ENCODE measurements at places on chromosomes 13 and 19.

DNA sequence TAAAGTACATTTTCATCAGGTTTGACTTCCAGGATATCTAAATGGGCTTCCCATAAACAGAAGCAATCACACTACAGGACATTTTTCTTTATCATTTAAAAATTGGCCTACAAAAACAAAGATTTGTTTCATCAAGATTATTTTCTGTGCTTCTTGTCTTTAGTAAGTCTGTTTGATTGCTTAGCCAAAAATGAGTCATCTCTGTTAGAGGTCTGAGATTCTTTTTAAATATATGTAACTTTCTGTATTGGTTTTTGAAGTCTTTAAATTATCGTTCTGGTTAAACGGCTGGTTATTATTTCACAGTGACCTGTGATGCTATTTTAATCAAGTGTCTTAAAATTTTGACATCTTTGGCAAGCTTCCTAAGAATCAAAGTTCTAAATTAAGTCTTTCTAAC is 62.7 kb downstream of the SLITRK1 start:
- no peak for DNase-seq

GRCh38 chr13:108272333-108272732 is 2.8 kb downstream of the TNFSF13B start:
- no peak for DNase-seq

DNA sequence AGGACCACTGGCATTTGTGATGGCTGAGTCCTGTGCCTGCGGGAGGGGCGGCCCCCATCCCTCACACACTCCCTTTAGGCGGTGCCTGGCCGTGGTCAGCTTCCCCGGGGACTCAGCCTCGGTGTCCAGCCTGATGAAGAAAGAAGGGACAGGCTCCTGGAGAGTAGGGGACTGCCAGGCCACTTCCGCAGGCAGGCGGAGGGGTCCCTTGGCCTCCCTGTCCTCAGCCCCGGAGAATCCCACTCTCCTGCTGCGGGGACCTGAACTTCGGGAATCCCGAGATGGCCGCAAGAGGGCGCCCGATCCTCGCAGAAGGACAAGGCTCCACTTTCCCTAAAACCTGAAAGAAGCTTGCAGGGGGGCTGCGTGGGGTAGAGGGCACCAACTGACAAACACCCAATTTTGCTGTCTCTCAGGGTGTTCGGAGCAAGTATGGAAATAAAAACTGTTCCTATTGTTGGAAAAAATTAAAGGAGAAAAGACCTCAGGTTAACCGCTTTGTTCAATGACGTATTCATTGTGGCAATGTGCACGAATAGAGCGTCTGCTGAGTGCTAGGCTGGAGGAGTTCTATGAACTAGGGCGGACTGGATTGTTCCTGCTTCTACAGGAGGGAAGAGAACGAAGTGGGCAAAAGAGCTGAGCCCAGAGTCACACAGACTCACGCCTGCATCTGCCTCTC is 297.3 kb downstream of the ZNF536 start:
- DNase-seq = peak; percentile 42

- no peak for DNase-seq
These were observed 564.5 kb downstream of the FGF9 start for GRCh38 chr13:22235285-22235949.

DNA sequence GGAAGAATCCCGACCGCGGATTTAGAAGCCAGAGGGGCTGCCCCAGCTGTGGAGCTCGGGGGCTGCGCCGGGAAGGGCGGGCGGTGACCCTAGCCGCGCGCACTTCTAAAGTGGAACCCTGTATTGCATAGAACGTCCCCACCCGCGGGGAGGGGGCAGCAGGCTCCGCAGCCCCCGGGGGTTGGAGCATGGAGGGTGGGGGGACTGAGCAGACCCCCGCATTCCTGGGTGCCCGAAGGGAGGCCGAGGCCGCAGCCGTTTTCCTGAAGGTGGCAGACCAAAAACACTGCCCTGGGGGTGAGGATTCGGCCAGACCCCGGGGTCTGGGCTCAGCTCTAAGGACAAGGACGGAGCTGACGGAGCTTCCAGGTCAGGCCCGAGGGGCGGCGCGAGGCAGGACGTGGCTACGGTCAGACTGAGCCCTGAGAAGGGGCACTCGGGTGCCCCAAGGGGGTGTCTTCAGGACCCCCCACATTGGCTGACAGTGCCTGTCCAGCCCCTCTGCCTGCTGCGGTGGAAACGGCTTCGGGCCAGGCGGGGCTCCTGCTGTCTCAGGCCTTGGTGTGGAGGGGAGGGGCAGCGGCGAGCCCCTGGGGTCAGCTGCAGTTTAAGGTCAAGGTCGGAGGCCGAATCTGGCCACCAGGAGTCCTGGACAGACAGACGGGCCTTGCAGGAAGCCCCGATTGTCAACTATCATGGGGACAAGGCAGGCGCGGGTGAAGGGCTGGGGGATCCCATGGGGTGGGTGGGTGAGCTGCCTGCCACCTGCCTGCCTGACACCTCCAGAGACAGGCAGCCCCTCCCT is 12.6 kb downstream of the MKNK2 start:
- DNase-seq = no peak

DNA sequence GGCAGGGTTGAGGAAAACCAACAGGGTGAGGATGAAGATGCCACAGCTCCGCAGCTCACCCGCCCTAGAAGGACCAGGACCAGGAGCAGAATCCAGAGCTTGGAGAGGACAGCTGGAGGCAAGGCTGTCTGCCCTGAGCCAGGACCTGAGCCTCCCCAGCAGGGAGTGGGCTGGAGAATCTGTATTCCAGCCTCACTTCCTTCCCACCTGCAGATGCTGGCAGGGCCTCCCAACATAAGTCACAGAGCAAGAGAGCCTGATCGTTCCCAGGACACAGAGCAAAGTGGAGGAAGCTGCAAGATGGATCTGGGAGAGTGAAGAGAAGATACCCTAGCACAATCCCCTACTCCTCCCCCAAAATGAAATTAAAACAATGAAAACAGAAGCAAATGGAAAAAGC is 61.7 kb upstream of the WASF3 start:
- DNase-seq = no peak

GRCh38 chr13:75947448-75947847 is 311.3 kb downstream of the LMO7 start:
- DNase-seq = no peak
